Activated CD4-positive, alpha-beta T cell treated with anti-CD3 and anti-CD28 coated beads, Interleukin-2, amount 10 ng/mL, durations not matched to agents 24 days and 14 days (primary cell): ENCODE measurements at places on chromosomes 13 and 19. TPM values are rescaled to one million over a fixed set of nuclear protein-coding genes. Genes with fewer than 3 reads are reported as not detected.

GRCh38 chr13:30017880-30018279 lies 167.5 kb upstream of the UBL3 start:
- no peak for DNase-seq

DNA sequence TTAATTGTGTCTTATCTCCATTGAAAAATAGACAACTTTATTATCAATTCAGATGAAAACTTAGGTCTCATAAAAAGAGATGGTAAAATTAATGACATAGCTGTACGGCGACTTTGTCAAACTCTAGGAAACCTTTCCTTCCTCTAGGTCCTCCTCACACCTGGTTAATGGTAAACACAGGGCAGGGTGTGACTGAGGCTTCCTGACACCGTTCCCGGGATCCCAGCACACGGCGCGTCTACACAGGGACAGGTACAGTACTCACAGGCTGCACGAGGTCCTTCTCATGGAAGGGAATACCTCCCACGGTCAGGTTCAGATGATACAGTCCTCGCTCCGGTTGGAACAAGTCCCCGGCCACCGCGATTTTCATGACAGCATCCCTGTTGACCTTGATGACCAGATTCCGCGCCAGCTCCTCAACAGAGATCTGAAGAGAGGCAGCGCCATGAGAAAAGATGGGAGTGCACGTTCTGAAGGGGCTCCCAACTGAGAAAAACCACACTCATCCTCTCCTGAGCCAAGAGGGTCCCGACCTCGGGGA lies 35.5 kb downstream of the GAS6 start:
- DNase-seq = no peak

DNA sequence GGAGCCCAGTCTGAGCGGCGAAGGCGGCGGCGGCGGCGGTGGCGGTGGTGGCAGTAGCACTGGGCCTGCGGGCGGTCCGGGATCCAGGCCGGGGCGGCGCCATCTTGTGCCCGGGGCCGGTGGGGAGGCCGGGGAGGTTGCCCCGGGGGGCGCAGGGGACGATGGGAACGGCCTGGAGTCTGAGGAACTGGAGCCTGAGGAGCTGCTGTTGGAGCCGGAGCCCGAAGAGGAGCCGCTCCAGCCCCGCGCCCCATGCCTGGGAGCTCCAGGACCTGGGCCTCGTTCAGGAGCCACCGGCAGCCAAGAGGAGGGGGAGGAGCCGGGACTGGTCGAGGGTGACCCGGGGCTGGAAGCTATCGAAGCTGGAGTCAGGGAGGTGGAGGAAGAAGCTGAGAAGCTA lies 11.6 kb downstream of the ZNF28 start:
- no peak for DNase-seq

GRCh38 chr13:45179428-45179827 lies 21.4 kb downstream of the KCTD4 start:
- DNase-seq = no peak

DNA sequence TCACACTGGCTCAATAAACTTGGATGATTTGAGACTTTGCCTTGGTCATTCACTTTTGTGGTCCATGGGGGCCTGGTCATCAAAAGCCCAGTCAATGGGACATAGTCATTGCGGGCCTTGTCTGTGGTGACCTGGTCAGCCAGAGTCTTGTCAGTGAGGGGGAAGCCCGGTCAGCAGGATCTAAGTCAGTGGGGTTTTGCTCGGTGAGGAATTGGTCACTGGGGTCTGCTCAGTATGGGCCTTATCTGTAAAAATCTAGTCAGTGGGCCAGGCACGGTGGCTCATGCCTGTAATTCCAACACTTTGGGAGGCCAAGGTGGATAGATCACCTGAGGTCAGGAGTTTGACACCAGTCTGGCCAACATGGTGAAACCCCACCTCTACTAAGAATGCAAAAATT lies 63.7 kb upstream of the TPM4 start:
- no peak for DNase-seq

GRCh38 chr13:55517312-55517711 lies 1623.4 kb upstream of the PRR20A start:
- no peak for DNase-seq

DNA sequence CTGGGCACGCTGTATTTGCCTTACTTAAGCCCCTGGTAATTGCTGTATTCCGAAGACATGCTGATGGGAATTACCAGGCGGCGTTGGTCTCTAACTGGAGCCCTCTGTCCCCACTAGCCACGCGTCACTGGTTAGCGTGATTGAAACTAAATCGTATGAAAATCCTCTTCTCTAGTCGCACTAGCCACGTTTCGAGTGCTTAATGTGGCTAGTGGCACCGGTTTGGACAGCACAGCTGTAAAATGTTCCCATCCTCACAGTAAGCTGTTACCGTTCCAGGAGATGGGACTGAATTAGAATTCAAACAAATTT lies 676 bp downstream of the BRCA2 start:
- DNase-seq = no peak

- DNase-seq = no peak
Measured at GRCh38 chr19:40134866-40135265, 44.1 kb upstream of the ZNF780A start.

DNA sequence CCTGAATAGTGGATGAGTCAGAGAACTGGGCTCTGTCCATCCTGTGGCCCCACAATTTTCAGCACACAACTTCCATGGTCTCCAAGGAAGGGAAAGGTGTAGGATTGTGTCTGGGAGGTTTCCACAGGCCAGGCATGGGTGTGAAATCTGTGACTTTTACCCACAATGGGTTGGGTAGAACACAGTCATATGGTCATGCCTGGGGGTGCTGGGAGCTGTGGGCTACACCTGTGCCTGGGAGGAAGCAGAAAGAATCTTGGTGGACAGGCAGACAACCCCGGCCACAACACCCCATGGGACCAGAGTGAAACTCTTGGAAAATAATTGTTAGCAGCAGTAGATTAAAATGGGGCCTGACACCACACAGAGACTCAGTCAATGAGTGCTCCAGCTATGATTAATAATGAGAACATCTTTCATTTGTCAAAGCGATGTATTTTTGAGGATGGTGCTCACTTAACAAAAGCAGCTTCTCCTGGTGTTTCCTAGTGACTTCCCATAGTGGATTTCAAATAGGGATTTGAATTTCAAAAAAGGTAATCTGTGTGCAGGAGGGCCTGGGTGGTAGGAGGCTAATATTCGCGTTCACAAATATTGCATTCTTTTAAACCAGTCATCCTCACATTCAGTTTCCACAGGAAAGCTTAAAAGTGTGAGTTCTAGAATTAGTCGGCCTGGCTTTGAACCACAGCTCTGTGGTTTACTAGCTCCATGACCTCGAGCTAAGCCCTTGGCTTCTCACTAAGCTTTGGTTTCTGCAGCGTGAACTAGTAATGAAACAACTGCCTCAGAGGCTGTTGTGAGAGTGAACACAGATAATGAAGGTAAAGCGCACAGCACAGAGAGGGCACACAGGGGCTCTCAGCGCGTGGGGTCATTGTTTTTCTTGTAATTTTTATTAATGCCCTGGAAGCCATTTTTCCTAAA lies 89.3 kb upstream of the UQCRFS1 start:
- no peak for DNase-seq

DNA sequence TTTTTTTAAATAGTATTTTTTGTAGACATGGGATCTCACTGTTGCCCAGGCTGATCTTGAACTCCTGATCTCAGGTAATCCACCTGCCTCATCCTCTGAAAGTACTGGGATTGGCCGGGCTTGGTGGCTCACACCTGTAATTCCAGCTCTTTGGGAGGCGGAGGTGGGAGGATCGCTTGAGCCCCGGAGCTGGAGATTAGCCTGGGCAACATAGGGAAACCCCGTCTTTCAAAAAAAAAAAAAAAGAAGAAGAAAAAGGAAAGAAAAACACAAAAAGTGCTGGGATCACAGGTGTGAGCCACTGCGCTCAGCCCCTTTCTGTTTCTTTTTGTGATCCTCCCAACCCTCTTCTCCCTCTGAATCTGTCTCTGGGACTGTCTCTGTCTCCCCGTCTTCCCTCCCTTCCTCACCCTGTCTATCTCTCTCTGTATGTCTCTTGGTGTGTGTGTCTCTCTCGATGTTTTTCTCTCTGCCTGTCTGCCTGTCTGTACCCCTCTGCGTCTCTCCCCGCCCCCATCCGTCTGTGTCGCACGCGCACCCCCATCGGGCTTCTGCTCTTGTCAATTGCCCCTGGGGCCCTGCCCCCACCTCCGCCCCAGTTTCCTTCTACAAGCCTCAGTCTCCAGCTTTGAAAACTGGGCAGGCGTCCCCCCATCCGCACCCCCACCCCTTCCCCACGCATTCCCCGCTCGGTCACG lies 540 bp upstream of the ZFP36 start:
- peak; percentile 93 for DNase-seq

- no peak for DNase-seq
Measured at GRCh38 chr13:92656103-92656502, 570.5 kb upstream of the GPC6 start.

DNA sequence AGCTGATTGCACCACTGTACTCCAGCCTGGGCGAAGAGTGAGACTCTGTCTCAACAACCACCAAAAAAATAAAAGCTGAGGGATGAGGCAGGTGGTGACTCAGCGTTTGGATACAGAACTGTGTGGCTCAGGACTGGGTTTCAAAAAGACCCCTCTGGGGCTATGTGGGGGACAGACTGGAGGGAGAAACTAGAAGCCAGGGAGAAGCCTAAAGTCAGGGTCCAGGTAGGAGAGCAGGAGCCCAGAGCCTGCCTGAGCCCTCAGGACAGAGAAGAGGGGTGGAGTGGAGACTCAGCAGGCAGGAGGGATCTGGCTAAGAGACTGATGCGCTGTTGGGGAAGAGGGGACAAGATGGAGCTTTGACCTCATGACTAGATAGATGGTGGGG lies 1.8 kb upstream of the CD37 start:
- DNase-seq = no peak

DNA sequence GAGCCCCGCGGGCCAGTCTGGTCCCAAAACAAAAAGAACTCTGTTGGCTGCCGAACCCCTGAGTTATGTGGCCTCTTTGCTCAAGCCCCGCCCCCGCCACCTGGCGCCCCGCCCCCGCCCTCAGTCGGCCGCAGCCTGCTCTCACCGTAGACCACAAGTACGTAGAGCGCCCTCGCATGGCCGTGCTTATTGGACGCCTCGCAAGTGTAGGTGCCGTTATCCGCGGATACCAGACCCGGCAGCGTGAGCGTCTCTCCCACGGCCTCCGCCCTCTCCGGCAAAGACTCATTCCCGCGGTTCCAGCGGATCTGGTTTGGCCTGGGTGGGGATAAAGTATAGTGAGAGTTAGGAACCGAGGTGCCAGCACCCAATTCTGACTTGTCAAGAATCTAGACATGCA lies 5.5 kb upstream of the ZNF428 start:
- DNase-seq = peak; percentile 95

- DNase-seq = no peak
Measured at GRCh38 chr19:6876748-6877147, 10.6 kb upstream of the ADGRE1 start.

GRCh38 chr19:46390121-46390858 lies 23.1 kb downstream of the CCDC8 start:
- no peak for DNase-seq

DNA sequence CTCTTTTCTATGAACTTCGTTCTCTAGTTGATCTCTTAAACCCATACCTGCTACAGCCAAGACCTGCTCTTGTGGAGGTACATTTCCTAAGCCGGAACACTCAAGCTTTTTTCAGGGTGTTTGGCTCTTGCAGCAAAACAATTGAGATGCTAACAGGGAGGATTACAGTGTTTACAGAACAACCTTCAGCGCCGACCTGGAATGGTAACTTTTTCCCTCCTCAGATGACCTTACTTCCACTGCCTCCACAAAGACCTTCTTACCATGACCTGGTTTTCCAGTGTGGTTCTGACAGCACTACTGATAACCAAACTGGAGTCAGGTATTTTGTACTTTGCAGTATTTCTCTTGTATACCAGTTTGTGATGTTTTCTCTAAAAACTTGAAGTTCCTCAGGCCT lies 506 bp downstream of the KCNRG start:
- DNase-seq = no peak

- DNase-seq = no peak
Measured at GRCh38 chr13:33199289-33199850, 86.2 kb downstream of the STARD13 start.

DNA sequence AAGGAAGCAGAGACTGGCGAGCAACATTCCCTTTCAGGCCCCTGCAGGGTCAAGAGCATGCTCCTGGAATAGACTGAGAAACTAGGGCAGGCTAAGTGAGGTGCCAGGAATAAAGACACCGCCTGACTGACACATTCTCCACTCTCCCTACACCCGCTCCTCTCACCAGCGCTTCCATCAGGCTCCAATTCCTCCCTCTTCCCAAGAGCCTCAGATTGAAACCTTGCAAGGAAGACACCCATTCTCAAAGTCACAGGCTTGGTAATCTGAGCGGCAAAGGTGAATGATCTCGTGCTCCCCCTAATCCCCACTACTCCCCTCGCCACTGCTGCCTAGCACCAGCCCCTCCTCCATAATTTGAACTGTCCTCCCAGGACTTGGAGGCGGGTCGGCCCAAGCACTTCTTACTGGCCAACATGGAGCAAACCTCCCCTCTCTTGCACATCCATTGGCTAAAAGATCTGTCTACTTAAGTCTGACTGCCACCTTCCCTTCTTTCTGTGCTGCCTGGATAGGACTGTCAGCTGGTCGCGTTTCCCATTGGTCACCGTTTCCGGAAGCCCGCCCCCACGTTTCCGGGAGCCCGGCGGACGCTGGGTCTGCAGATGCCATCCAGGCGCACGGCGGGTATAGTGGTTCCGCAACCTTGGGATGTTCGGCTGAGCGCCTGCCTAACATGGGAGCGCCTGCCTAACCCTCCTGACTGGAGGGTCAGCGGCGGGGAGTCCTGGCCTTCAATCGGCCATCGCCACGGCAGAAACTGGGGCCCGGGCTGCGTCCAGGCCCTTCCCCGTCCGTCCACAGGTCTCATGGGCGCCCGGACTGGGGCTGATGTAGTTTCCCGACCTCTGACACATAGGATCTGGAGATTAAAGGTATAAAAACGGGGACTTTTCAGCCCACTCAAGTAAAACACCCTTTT lies 33.6 kb downstream of the ZNF383 start:
- DNase-seq = peak; percentile 72

- DNase-seq = peak; percentile 78
Measured at GRCh38 chr13:44197791-44198770, 175.5 kb upstream of the SERP2 start.

DNA sequence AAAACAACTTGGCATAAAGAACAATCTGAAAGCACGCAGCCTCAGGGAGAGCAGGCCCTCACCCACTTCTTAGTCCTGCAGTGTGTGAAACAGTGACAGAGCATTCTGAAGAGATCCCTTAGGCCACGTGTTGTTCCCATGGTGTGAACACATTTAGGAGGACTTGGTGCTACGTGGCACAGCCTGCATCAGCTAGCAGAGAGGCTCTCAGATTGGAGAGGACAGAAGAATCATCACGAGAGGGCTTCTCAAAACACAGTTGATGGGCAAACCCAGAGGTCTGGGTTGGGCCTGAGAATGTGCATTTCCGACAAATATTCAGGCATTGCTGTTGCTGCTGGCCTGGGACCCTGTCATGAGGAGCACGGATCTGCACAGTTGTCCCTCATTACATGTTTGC lies 26.1 kb upstream of the TFDP1 start:
- no peak for DNase-seq

GRCh38 chr13:64928696-64929499 lies 2301.2 kb downstream of the PCDH9 start:
- DNase-seq = no peak

- DNase-seq = peak; percentile 82
Measured at GRCh38 chr19:55041627-55042343, 3.7 kb upstream of the GP6 start.

Gene WDR88
- total RNA-seq = not detected in 2 replicates

Gene ERICH4
- total RNA-seq = not detected in 2 replicates

Gene CDX2
- total RNA-seq = not detected in 2 replicates

Gene MAMSTR
- 1.2 and 1.4 TPM in 2 replicates for total RNA-seq

Gene GARIN5B
- not detected in 2 replicates for total RNA-seq

Gene C1QTNF9
- total RNA-seq = 0.09 TPM in 1 of 2 replicates, not detected in the other

Gene SIGLEC7
- not detected in 2 replicates for total RNA-seq

Gene TSSK6
- total RNA-seq = 3.3 and 4.4 TPM in 2 replicates

Gene BRME1
- total RNA-seq = 16.2 and 18.6 TPM in 2 replicates

Gene CPT1C
- total RNA-seq = 3.4 and 3.6 TPM in 2 replicates

Gene ARHGEF18
- total RNA-seq = 30.6 and 34.8 TPM in 2 replicates

Gene ZNF582
- total RNA-seq = 1.0 and 2.1 TPM in 2 replicates
